NCI-H1092 treated with DMSO at 0.1 percent for 48 hours (cell line): ENCODE measurements at places on chromosomes 4 and X.
A peak's percentile ranks its signal among the peaks of the same experiment; 100 is the strongest.

DNA sequence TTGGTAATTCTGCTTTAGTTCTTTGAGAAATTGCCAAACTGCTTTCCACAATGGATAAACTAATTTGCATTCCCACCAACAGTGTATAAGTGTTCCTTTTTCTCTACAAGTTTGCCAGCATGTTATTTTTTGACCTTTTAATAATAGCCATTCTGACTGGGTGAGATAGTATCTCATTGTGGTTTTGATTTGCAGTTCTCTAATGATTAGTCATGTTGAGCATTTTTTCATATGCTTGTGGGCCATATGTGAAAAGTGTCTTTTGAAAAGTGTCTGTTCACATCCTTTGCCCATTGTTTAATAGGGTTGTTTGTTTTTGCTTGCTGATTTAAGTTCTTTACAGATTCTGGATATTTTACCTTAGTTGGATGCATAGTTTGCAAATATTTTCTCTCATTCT, 25.9 kb downstream of the ENPEP start:
- DNase-seq: no peak

DNA sequence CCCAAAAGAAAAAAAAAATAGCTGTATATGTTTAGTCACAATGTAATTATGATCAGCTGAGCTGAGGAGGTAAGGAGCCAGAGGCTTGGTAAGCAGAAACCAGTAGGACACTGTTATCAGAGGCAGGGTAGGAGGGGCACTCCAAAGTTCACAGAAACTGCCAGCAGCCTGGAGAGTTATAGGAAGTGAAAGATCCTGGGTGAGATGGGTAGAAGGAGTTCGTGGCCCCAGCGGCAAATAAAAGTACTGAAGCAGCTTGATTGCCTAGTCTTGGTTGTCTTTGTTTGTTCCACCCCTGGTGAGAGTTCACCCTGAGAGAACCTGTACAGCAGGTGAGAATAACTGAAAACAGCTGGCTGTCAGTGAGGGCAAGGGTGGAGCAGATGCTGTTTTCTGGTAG, 340.8 kb downstream of the ADGRL3 start:
- DNase-seq: no peak

DNA sequence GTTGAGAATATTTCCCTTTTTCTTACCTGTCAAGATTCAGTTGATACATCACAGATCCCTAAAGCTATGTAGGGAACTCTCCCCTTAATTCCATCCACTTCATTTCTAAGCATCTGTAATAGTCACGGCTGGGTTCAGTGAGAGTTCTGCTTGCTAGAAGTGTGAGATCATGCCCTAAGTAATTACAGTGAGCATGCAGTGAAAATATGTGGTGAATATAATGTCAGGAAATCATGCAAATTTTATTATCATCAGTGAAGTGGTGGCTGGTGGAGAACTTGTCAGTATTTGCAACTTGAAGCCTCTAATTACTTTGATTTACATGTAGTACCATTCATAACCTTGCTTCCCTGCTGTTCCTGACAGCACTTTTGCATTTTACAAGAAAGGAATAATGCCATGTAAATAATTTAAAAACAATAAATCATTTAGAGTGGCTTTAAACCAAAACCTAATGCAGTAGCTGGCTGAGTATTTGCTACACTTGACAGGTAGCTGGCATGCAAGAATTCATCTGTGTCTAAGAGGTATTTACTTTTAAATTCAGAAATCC, 28.3 kb upstream of the CFAP299 start:
- peak; percentile 84 for DNase-seq

- peak; percentile 47 for DNase-seq
Measured at GRCh38 chr4:52425751-52426326, 233.3 kb downstream of the USP46 start.

- DNase-seq: no peak
Measured at GRCh38 chr4:153555730-153556434, 89.7 kb downstream of the TMEM131L start.

- DNase-seq: no peak
Measured at GRCh38 chr4:129966175-129966574, 870.2 kb downstream of the C4orf33 start.

GRCh38 chrX:139795196-139795595, 87.2 kb upstream of the MCF2 start:
- no peak for DNase-seq

DNA sequence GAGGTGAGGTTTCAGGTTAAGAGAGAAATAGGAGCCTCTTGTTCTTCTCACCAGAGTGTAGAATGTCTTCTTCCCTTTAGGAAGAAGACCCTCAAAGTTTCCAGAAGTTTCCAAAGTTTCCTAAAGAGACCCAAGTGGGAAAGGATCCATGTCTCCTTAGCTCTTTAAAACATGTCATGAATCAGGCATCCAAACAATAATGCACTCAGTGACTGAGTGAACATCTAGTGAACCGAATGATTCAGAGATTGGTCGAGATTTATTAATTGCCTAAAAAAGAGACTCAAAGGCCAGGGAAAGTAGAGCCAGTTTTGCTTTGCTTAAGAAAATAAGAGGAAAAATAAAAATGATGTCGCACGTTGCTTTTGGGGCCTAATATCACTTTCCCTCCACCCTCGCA, 29.4 kb downstream of the FGF5 start:
- DNase-seq: no peak

DNA sequence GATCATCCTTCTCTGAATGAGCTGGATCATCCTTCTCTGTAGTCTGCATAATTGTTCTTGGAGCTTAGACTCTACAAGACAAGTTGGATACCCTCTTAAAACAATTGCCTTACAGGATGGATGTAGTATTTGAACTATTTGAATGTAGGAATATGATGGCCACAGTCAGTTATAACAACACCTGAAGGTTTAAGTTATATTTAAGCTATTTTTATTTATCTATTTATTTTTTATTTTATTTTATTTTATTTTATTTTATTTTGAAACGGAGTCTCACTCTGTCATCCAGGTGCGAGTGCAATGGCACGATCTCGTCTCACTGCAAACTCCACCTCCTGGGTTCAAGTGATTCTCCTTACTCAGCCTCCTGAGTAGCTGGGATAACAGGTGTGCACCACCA, 149.9 kb upstream of the SLIT2 start:
- no peak for DNase-seq

DNA sequence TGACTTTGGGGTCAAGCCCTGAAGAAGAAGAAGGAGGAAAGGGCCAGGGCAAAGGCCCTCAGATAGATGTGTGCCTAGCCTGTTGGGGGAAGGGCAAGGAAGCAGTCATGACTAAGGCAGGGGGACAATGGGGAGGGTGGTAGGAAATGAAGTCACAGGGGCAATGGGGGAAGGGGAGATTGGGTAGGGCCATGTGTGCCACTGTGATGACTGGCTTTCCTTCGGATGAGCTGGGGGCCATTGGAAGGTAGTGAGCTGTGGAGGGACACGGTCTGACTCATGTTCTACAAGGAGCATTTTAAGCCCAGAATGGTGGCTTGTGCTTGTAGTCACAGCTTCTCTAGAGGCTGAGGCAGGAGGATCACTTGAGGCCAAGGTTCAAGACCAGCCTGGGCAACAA, 642.0 kb downstream of the MID1IP1 start:
- no peak for DNase-seq

- DNase-seq: peak; percentile 68
Measured at GRCh38 chrX:153530411-153531129, 13.1 kb downstream of the ATP2B3 start.

GRCh38 chr4:149553959-149554520, 261.6 kb downstream of the IQCM start:
- no peak for DNase-seq

- no peak for DNase-seq
Measured at GRCh38 chr4:7901311-7901885, 38.3 kb downstream of the AFAP1 start.

DNA sequence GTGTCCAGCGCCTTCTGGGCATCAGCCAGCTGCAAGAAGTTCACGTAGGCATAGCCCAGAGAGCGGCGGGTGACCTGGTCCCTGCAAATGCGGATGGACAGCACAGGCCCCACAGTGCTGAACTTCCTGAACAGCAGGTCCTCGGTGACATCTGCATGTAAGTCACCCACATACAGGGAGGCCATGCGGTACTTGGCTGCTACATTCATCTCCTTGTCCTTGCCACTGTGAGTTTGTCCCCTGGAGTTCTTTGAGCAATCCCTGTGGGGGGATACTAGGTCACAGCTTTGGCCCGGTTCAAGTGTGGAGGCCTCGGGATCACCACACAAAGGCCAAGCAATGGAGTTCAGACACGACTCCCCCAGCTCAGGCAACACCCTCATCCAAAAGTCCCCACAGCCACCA, 776 bp downstream of the PABPC4L start:
- no peak for DNase-seq

DNA sequence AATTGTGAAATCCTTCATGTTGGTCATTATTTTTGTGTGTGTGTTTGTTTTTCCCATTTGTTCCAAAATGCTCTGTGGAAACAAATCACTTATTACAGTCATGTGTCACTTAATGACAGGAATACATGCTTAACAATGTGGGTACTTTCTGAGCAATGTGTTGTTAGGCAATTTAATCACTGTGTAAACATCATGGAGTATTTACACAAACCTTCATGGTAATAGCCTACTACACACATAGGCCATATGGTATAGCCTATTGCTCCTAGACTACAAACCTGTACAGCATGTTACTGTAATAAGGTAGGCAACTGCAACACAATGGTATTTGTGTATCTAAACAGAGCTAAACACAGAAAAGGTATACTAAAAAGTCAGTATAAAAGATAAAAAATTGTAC, 388.9 kb upstream of the PPP1R2C start:
- DNase-seq: no peak

- no peak for DNase-seq
Measured at GRCh38 chr4:91527056-91527455, 776.7 kb upstream of the GRID2 start.

- no peak for DNase-seq
Measured at GRCh38 chr4:17515445-17516407, 761 bp downstream of the CLRN2 start.

- peak; percentile 5 for DNase-seq
Measured at GRCh38 chr4:108834835-108835384, 72.1 kb upstream of the ETNPPL start.

DNA sequence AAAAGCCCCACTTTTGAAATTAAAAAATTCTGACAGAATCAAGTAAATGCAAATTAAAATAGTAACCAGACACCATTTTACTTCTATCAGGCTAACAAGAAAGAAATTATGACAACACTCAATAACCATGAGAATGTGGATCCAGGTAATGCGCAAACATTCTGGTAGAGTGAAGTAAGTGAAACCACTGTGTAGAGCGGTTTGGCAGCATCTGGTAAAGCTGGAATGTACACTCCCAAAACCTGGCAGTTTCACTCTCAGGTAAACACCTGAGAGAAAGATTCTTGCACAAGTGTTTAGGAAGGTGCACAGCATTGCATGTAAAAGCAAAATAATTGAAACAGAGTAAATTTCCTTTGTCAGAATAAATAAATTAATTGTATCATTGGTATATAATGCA, 81.8 kb downstream of the TRIML1 start:
- no peak for DNase-seq

DNA sequence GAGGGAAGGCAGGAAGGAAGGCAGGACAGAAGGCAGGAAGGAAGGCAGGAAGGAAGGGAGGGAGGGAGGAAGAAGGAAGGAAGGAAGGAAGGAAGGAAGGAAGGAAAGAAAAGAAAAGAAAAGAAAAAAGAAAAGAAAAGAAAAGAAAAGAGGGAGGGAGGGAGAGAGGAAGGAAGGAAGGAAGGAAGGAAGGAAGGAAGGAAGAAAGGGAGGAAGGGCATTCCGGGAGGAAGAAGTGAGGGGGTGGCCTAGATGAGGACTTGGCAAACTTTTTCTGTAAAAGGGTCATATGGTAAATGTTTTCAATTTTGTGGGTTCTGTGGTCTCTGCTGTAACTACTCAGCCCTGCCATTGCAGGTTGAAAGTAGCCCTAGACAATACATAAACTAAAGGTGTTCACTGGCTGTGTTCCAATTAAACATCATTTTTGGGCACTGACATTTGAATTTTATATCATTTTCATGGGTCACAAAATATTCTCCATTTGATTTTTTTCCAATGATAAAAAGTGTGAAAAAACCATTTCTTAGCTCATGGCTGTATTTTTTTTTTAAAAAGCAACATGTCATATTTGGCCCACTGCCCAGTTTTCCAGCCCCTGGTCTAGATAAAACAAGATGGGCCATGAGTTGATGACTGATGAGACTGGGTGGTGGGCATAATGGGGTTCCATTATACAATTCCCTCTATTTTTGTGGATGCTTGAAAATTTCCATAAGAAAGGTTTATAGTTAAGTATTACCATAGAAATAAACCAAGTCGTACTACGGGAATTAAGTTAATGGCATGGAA, 3.1 kb downstream of the ZNF630 start:
- DNase-seq: no peak

DNA sequence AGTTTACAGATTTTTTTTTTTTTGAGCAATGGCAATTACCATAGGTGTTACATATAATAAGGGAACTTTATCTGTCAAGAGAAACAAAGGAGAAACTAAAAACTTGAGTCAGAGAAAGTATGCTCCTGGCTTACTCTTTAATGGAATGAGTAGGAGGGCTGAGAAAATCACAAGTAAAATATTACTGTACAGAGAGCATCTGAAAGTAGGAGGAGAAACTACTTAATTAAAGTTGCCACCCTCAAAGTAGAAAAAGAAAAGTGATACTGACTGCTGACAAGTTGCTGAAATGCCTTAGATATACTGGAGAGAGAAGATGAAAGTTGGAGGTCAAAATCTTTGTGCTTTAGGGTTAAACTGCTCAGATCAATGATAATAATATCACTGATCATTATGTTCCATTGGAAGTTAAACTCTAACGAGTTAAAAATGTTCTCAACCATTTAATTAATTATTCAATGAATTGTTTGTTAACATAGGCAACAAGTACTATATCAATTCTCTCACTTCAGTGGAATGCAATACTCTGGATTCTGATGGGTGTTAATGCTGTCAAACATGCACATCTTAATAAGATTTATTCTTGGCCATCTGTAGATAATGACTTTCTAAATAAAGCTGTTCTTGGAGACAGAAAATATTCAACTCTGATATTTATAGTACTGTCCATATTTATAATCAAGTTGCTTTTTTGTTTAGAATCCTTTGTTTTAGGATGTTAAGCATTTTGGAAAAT, 61.2 kb upstream of the CAMK2D start:
- DNase-seq: no peak

DNA sequence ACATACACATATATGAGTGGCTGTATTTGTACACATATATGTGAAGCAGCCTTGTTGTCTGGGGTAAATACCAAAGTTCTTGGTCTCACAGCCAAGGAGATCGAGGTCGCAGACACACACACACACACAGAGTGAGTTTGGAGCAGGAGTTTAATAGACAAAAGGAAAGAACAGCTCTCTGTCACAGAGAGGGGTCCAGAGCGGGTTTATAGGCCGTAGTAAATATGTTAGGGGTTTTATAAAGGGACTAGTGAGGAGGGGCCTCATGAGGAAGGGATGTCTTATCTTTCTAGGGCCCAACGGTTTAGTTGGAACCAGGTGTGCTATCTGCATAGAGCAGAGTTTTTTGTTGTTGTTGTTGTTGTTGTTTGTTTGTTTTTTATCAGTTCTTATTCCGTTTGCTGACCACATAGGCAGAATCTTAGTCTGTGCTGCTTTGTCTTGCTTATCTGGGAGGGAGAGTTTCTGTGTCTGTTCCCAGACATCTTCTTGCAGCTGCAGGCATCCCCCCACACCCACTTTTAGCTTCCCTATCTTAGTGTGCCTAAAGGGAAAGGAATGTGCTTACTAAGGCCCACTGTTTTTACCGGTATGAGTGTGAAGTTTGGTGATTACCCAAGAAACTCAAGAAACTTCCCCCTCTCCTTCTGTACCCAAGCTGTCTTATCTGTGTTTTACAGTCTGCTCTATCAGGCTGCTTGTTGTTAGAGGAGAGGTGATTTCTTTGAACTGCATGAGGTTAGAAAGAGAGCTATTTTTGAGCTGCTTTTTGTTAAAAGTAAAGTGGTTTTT, 91.9 kb downstream of the TENT5D start:
- DNase-seq: no peak

- no peak for DNase-seq
Measured at GRCh38 chr4:108166038-108166437, 2.7 kb downstream of the LEF1 start.
